ENCODE measurements at places on chromosomes 6 and 20. TPM values are rescaled to one million over a fixed set of nuclear protein-coding genes. Genes with fewer than 3 reads are reported as not detected.

DEFB132 gene
- total RNA-seq = not detected

TSBP1 gene
- not detected for total RNA-seq

UBD gene
- total RNA-seq = 1.9 TPM

DNA sequence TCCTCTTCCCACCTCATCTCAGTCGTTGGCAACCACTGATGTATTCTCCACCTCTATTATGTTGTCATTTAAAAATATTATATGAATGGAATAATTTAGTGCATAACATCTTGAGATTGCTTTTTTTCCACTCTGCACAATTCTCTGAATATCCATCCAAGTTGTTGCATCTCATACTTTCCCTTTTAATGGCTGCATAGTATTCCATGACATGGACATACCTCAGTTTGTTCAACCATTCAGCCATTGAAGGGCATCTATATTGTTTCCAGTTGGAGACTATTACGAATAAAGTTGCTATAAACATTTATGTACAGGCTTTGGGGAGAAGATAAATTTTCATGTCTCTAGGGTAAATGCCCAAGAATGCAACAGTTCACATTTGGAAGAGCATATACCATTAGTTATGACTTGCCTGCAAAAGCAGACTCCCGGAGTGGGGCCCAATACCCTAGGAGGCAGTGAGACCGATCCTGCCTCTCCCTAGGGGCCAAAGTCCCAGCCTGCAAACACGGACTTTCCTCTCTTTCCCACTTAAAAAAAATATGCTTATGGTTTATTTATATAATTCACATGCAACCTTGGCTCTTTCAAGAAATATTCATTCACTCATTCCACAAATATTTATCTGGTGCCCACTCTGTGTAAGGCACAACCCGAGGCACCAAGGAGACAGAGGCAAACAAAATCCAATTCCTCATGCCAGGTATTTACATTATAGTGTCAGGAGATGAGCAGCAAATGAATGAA, 227.0 kb upstream of the PMEPA1 start:
- DNase-seq = no peak

DNA sequence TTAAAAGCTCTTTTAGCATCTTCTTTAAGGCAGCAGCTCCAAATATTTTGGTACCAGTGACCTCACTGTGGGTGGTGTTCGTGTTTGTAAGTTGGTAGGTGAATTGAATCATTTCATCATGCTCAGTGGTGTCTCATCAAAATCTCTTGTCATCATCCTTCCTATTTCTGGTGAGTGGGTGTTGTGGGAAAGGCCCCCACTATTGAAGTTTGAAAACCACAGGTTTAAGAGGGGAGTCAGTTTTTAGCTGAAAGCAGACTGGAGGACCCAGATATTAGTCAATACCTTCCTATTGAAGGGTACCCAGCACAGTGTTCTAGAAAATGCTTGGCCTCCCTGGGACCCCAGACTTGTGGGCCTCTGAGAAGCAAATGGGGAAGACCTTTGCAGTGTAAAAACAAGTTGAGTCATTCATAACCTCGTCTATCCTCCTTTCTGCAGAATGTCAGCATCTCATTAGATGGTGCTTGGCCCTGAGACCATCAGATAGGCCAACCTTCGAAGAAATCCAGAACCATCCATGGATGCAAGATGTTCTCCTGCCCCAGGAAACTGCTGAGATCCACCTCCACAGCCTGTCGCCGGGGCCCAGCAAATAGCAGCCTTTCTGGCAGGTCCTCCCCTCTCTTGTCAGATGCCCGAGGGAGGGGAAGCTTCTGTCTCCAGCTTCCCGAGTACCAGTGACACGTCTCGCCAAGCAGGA, 3.7 kb downstream of the PIM1 start:
- DNase-seq = no peak

Measured in pulmonary artery endothelial cell (primary cell).